Stimulated activated CD4-positive, alpha-beta T cell treated with anti-CD3 and anti-CD28 coated beads, TNF-alpha, amount 100 ng/mL, for 48 hours (primary cell): ENCODE measurements at places on chromosomes 7 and 10.

GRCh38 chr10:62946278-62946677 is 130.1 kb upstream of the EGR2 start:
- DNase-seq: no peak

GRCh38 chr7:74240482-74240881 is 13.7 kb downstream of the RFC2 start:
- DNase-seq: no peak

GRCh38 chr7:43307522-43307921 is 195.1 kb downstream of the HECW1 start:
- DNase-seq: no peak

GRCh38 chr10:49587981-49588380 is 22.1 kb upstream of the SLC18A3 start:
- DNase-seq: no peak

DNA sequence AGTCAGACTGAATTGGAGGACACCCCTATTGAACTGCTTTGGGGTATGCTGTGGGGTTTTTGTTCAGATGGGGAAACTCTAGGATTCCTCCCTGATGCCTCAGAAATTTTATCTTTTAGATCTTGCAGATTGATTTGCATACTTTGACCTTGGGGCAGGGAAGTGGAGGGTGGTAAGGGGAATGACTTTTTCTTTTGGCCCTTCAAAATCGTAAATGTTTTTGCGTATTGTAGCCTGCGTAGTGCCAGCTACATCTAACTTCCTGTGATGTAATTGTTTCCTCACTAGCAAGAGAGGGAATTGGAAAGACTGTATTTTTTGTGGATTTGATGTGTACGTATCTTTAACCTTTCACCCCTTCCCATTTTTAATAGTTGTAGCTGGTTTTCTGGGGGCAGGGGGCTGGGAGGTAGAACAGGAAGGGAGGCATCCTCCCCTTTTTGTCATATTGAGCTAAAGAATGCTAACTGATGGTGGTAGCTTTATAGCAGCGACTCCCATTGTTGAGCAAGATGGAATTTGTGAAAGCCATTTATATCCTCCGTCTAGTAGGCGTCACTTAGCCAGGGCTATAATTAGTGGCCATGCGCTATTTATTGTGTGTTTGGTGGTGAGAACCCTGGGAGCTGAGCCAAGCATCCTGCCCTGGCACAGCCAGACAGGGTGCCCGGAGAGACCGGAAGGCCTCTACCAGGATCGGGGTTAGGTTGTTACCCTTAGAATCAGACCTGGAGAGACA is 11.3 kb downstream of the DUSP5 start:
- DNase-seq: no peak

DNA sequence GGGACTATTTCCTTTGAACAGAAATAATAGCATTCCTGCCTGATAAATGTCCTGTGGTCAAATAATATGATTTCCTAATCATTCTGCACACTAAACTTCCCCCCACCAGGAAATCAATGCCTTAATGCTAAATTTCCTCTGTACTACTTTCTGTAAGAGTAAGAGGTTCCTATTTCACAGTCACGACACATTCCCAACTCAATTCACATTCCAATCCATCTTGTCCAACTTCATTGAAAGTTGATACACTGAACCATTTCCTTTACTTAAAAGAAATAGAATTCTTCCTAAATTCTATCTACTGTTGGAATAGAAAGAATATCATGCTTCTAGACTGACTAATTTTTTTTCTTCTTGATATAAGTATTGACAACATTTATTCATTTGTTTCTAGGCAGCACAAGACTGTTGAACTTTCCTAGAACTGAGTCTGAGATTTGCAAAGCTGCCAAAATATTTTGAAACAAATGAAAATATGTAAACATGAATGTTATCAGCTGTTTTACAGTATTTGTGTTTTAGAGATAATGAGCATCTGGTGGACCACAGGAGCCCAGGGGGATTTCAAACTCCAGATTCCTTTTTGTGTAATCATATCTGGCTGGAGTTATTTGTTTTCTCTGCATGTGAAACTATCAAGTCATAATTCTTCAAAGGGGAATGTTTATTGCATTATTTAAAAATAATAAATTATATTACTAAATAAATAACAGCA is 121.5 kb downstream of the TPST1 start:
- no peak for DNase-seq

DNA sequence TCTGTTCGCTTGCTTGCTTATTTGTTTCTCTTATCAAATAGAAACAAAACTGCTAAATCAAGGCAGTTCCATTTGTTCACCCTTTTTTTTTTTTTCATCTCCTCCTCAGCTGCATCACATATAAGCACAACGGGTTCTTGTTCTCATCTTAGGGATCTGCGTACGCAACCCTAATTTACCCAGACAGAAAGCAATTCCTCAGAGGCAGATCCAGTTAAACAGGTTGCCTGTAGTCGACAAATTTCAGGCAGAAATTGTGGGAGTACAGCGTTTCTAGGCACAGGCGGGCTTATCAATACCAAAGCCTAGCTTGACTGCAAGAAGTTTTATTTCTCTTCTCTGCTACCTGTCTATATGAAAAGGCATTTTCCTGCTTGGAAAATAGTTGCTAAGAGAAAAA is 565.4 kb downstream of the NXPH1 start:
- DNase-seq: no peak

DNA sequence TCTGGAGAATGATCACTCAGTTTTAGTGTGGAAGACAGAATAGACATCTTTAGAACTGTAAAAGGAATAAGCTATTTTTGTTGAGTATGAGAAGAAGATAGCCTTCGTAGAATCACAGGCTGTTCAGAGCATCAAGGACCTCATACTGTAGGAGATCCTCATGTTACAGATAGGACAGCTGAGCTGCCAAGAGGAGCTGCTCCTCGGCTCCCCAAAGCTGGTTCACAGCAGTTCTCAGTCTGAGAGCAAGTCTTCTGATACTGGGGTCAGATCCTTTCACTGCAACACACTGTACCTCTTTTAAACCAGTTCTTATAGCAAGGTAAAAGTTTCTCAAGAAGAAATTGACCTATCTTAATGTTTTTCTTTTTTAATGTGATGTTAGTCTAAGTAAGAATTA is 17.1 kb downstream of the CCNY start:
- no peak for DNase-seq
